Natural killer cell treated with Interleukin-12 subunit alpha and Interleukin-12 subunit beta and Interleukin-15 and Interleukin-18, amount 100 ng/mL, for 72 hours (primary cell): ENCODE measurements at places on chromosomes 3 and 15. TPM values are rescaled to one million over a fixed set of nuclear protein-coding genes. Genes with fewer than 3 reads are reported as not detected.

Gene ALDH1A2
- total RNA-seq, result not detected

DNA sequence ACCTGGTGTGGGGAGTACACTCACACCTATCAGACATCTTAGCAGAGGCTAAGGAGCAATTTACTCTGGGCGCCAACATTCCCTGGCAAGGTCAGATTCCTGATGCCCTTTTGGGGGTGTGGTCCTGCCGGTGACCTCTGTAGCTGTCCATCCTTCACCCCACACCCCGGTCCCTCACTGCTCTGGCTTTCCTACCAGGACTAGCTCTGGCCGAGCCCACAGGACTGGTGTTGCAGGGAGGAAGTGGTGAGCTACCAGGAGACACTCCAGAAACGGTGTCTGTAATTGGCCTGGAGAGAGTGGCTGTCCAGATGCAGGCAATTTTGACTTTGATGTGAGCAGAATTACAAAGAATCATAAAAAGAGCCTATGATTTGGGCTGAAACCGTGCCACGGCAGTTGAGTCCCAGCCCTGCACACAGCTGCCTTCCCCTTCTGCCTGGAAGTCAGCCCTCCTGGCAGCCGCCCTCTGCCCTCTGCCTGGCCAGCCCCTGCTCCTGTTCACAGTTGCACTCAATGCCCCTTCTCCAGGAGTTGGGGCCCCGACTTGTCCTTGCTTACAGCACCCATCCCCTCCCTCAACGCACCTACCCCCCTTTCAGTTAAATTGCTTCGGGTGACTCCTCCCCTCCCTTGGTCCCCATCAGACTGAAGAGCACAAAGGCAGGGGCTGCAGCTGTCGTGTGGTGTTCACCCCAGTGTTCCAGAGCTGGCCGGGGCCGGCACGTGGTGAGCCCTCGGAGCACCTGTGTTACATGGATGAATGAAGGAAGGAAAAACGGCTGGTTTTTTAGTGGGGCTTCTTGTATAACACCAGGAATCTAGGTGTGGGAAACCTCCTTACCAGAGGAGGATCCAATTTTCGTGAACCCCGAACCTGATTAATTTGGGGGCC lies 80.2 kb upstream of the TPM1 start:
- no peak for DNase-seq

- no peak for DNase-seq
Measured at GRCh38 chr3:61684386-61684785, 123.0 kb downstream of the PTPRG start.

Gene CSTA
- not detected for total RNA-seq

DNA sequence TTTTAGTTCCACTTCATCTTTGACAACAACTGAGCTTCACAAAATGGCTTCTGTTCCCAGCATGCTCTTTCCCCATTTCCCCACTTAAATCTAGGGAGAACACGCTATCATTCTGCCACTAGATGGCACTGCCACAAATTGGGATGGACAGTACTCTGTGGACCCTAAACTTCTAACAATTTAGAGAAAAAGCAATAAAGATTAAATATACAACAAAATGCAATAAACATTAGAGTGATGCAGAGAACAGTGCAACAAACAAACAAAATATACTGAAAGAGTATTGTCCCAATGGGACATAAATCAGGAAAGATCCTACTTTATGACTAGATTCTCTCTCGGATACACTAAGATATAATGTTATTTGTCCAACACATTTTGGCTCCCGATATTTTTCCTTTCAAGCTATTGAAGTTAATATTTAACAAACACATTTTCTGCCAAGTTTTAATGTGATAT lies 169.7 kb upstream of the TMCO5A start:
- DNase-seq, result no peak

- DNase-seq, result no peak
Measured at GRCh38 chr15:40087068-40087810, 21.4 kb downstream of the BMF start.

- DNase-seq, result no peak
Measured at GRCh38 chr15:82808634-82809041, 790 bp upstream of the WHAMM start.

Gene KLHL6
- 19.3 TPM for total RNA-seq

DNA sequence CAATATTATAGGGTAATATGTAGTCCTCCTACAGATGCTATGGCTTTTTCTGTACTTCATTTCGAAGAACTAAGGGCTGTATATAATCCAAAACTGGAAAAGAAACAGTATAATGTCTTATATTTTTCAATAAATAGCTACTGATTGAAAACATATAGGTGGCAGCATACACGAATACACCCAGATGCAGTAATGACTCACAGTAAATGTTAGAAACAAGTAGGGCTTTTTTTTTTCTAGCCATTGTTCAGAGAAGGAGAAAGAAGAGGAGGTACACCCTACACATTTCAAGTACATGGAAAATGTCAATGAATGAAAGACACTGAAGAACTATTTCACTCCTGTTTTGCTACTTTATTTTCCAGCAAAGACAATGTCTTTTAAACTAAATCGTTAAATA lies 9.4 kb downstream of the DAZL start:
- no peak for DNase-seq

- no peak for DNase-seq
Measured at GRCh38 chr3:66496746-66497145, 4.1 kb downstream of the LRIG1 start.

DNA sequence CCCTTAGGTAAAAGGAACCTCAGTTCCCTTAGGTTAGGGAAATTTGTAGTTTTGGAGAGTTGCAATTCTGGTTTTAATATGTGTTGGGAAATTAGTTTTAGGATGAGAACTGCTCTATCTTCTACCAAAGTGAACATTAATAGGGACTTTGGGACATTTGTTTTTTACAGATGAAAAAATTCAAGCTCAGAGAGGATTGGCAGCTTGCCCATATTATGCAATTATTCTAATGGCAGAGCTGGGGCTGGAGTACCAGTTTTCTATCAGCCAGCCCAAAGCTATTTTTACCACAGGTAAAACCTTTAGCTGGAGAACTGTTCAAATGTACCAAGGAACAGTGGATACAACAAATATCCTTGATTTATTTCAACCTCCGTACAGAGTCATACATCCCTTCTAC lies 127.0 kb downstream of the CPNE4 start:
- DNase-seq, result no peak

- DNase-seq, result no peak
Measured at GRCh38 chr15:39110336-39110735, 470.5 kb upstream of the THBS1 start.

Gene GPR62
- not detected for total RNA-seq

GRCh38 chr3:107861904-107862303 lies 228.9 kb downstream of the CD47 start:
- no peak for DNase-seq

DNA sequence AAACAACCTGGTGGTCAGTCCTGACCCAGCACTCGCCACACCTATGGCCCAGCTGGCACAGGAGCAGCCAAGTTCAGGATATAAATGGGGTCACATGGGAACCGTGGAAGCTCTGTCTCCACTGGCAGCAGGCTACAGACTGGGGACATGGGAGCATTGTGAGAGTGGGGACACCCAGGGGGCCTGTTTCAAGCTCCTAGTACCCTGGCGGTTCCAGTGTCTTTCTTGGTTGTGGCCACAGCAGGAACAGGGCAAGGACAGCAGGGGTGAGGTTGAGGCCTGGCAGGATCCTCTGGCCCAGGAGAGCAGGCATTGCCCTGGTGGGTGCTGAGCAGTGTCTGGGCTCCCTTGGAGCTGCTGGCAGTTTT lies 1.9 kb downstream of the CSK start:
- DNase-seq, result no peak

- DNase-seq, result no peak
Measured at GRCh38 chr3:181791056-181791955, 79.6 kb downstream of the SOX2 start.

Gene THPO
- total RNA-seq, result not detected

- DNase-seq, result no peak
Measured at GRCh38 chr3:135895106-135895733, 70.3 kb upstream of the PPP2R3A start.

GRCh38 chr3:30628205-30628900 lies 22.0 kb downstream of the TGFBR2 start:
- DNase-seq, result no peak

Gene PLSCR5
- not detected for total RNA-seq

Gene CACNA2D3
- not detected for total RNA-seq

- DNase-seq, result no peak
Measured at GRCh38 chr3:111821891-111822290, 37.2 kb upstream of the PHLDB2 start.

DNA sequence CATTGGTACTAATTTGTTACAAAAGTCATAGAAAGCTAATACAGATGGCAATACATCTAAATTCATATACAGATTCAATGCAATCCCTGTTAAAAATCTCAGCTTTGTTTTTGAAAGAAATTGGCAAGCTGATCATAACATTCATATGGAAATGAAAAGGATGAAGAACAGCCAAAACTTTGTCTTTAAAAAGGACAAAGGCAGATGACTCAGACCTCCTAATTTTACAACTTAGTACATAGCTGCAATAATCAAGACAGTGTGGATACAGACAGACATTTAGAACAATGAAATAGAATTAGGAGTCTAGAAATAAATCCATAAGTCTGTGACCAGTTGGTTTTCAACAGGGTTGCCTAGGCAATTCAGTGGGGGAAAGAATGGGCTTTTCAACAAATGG lies 63.3 kb downstream of the AQP9 start:
- DNase-seq, result no peak

DNA sequence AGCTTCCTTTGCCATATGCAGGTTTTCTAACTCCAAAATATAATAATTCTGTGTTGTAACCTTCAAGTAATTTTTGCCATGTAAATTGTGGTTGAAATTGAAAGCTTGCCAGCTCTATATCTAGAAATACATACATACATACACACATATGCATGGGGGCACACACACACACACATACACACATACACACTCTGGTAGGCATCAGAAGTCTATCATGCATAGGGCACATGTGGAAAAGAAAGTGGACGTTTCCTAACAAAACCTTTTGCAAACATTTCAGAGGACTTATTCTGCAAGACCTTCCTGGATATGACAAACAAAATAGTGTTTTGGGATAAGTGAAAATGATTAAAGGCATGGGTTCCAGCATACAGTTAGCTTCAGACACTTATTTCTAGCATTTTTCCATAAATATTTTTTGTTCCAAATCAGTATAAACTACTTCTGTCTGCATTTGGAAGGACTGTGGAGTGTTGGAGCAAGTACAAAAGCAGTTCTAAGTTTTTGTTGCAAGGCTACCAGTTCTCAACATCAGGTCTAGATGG lies 578.9 kb downstream of the RBMS3 start:
- DNase-seq, result no peak

DNA sequence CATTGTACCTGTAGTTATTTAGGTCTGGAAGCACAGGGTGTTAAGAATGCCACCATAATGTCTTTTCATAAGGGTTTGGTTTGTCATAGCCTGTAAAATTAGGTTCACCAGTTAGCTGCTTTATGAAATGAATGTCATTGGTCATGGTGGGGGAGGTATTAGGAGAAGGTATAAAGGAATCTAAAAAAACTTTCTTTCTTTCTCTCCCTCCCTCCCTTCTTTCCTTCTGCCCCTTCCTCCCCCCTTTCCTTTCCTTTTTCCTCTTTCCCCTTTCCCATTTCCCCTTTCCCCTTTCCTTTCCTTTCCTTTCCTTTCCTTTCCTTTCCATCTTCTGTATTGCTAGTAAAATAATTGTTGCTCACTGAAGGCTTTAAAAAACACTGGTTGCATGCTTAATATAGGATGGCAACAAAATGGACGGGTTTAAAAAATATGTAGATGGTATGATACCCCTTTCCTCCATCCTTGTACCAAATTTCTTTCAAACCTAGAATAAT lies 9.6 kb downstream of the ATP2C1 start:
- no peak for DNase-seq

GRCh38 chr3:108722724-108723123 lies 34.5 kb downstream of the RETNLB start:
- DNase-seq, result no peak

DNA sequence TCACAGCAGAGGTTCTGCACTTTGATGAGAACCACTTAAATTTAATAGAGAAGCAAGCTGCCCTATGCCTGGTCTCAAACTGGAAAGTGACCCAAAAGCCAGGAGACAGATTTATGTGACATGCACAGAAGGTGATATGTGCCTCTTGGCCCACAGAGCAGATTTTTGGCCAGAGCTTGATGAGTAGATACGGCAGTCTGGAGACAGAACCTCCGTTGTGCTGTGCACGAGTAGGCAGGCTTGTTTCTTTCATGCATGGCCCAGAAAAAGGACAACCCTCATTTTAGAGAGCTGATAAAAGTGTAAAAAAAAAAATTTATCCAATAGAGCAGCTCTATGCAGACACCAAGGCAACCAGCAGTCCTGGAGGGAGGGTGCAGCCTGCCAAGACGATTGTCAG lies 423.1 kb downstream of the CNTN6 start:
- no peak for DNase-seq

DNA sequence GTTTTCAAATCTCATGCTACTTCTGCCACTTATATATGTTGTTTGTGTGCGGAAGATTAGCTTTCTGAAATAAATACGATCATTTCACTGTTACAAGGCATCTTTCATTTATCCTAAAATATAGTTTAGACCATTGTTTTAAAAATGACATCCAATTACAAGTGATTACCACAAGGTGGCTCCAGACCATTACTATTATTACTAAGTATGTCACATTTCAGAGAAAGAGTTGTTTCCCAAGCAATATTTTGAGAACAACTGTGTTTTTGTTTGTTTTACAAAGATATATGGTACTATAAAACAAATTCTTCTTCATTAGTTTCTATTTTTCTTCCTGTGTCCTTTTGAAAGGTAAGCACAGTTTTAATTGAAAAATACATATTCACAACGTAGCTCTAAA lies 136.0 kb upstream of the RAP2B start:
- DNase-seq, result no peak

Gene GOLGA8G
- not detected for total RNA-seq

DNA sequence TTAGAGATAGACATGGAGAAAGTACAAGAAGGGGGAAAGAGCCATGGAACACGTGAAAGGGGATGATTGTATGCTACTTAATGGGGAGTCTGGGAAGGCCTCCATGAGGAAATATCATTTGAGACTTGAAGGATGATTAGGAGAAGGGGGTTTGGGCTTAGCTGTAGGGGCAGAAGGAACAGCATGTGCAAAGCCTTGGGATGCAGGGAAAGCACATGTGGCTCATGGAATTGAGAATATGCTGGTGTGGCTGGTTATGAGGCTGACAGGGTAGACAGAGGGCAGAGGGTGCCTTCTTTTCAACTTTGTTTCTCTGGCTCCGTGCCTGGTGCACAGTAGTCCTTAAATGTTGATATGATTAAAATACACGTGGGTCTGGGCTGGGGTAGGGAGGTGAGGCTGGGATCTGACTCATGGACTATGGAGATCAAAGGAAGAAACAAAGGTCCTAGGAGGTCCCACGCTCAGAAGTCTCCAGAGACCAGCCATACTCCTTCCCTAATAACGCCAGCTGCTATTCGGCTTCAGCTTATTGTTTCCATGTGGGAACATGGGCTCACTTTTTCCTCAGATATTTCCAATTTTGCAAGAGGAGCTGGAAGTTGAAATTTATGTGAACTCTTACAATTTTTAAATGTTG lies 1.1 kb downstream of the GTF2E1 start:
- no peak for DNase-seq
